Right forelimb (tissue), 1 donor: ENCODE measurements at places on chromosomes 2 and 18.

GRCh38 chr2:220071696-220072095 is 444.3 kb downstream of the SLC4A3 start:
- DNase-seq = no peak

DNA sequence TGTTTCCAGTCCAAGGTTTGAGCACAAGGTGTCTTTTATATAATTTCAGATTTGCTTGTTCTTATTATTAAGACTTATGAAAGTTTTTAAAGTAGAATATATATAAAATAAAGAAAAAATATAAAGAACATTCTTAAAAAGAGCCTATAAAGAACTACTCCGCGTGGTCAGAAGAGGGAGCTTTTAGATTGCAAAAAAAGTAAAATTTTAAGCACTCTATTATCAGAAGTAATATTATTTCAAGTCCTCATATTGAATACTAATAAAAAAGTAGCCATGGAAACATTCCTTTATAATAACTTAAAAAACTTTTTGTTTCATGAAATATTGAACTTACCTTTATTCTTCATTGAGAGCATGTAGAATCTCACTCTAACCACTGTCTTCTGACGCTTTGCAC is 51.4 kb downstream of the LINC00305 start:
- no peak for DNase-seq

- DNase-seq = no peak
Observed at GRCh38 chr2:216713691-216714336, 18.5 kb upstream of the IGFBP5 start.

DNA sequence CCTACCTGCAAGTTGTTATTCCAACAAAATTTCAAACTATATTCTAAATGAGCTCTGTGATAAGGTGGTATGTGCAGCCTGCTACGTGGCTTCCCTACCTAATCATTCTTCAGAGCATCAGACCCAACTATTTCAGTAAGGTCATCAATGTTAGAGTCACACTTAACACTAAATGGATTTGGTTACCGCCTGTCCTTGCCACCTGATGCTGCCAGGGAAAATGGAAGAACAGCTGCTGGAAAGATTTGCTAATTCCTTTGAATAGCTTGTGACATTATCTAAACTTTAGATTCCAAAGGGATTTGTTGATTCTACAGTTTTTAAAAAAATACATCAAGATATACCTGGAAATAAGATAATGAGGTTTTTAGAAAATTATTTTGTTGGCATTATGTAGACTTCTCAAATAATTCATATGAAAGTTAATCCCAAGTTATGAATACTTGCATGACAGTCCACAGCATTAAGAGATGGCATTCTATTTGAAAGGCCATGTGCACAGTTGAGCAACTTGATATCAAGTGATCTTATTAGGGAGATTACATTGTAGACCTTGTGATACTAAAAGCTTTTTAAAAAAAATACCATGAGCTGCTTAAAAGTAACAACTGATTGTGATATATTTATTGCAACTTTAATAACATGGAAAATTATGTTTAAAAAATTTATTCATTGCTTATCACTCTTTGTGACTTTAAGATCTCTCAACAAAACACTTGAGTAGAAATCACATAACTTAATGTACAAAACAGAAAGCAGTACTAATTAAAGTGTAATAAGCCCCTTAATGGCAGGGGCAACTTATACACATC is 98.3 kb upstream of the UGP2 start:
- no peak for DNase-seq

DNA sequence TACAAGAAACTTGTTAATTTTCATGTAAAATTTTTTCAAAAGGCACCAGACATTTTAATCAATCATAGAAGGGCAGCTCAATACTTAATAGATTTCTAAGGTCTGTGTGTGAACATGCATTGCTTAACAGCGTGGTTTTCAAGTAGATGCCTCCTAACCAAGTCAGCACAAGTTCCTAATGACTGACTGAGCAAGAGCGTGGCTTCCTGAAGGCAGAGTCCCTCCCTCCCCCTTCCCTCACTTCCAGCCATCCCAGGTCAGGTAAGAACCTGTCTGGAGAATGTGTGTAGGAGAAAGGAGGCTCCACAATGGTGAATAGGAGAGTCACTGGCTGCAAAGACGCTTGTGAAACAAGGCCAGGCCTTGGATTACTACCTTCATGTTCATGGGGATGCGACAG is 33.5 kb upstream of the DAPL1 start:
- no peak for DNase-seq
